Natural killer cell (primary cell): ENCODE measurements at places on chromosomes 1 and 21. TPM values are rescaled to one million over a fixed set of nuclear protein-coding genes. Genes with fewer than 3 reads are reported as not detected.

Gene IGSF9
- total RNA-seq: not detected

Gene TPTE
- not detected for total RNA-seq

Gene RNPEP
- 46.1 TPM for total RNA-seq

Gene S100A7
- not detected for total RNA-seq

Gene ZBTB8A
- 0.33 TPM for total RNA-seq

Gene TBX15
- total RNA-seq: not detected

Gene SH3D21
- 2.6 TPM for total RNA-seq

Gene LCE2A
- total RNA-seq: not detected

Gene KIAA0040
- 21.2 TPM for total RNA-seq

Gene CLDN19
- not detected for total RNA-seq

Gene LPAR3
- total RNA-seq: not detected

Gene NFYC
- total RNA-seq: 48.5 TPM

Gene KIF2C
- 0.59 TPM for total RNA-seq

Gene TMEM200B
- not detected for total RNA-seq

Gene CDK11B
- total RNA-seq: 49.6 TPM

Gene EIF2D
- 32.7 TPM for total RNA-seq
